Thoracic aorta (tissue), 2 donors: ENCODE measurements at places on chromosomes 16 and 17.

DNA sequence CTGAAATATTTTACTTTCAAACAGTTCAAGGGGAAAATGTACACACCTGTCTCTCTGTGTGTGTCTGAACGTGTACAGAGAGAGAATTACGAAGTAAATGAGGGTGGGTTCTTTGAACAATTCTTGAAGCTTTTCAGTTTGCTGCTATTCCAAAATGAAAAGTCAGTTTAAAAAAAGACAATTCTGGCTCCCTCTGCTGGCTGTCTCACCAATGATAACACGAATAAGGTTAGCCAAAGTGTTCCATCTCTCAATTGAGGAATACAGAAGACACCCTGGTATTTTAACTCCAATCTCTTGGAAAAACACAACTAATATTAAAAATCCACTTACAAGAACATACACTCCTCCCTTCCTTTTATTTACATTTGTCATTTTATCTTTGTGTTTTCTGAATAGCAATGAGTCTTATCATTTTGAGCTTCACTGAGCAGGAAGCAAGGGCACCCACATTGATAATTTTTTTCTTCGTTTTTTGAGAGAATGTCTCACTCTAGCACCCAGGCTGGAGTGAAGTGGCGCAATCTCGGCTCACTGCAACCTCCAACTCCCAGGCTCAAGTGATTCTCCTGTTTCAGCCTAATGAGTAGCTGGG lies 20.5 kb downstream of the EFTUD2 start:
- DNase-seq: no peak

GRCh38 chr17:79607940-79608623 lies 2.8 kb downstream of the RBFOX3 start:
- no peak for DNase-seq

- DNase-seq: no peak
Measured at GRCh38 chr17:66939461-66940114, 24.9 kb upstream of the CACNG4 start.

- no peak for DNase-seq
Measured at GRCh38 chr17:70072546-70073309, 2.3 kb upstream of the KCNJ16 start.
